ENCODE measurements at places on chromosomes 3 and 15. TPM values are rescaled to one million over a fixed set of nuclear protein-coding genes. Genes with fewer than 3 reads are reported as not detected.

GRCh38 chr3:10397879-10398278 is 77.0 kb upstream of the SEC13 start:
- DNase-seq: no peak

- DNase-seq: no peak
Measured at GRCh38 chr3:152202976-152203626, 65.6 kb upstream of the MBNL1 start.

GRCh38 chr15:74878273-74878672 is 5.1 kb upstream of the SCAMP2 start:
- no peak for DNase-seq

- DNase-seq: no peak
Measured at GRCh38 chr15:41594801-41595746, 36.1 kb downstream of the TYRO3 start.

DNA sequence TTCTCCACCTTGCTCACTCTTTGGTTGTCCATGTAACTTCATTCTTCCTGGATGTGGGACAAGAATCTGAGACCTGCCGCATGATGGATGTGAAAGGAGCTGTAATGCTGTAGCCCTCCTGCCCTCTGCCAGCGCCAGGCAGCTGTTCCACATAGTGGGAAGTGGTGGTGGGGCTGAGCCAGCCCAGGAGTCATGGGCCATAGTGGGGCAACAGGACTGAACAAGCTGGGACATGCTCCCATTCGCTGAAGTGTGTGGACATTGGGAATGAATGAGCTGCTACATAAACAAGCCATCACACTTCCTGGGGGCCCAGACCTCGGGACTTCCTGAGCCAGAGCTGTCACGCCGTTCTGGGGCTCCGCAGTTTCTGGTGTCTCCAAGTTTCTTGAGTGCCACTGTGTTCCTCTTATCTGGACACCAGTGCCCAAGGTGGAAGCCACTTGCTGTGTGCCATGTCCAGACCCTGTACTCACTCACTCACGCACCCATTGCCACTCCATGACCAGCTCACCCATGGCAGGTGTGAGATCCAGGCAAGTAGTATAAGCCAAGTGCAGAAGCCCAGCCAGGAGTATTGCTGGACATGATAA is 624.3 kb upstream of the EPHA6 start:
- no peak for DNase-seq

- no peak for DNase-seq
Measured at GRCh38 chr15:94135486-94136147, 95.7 kb upstream of the MCTP2 start.

DNA sequence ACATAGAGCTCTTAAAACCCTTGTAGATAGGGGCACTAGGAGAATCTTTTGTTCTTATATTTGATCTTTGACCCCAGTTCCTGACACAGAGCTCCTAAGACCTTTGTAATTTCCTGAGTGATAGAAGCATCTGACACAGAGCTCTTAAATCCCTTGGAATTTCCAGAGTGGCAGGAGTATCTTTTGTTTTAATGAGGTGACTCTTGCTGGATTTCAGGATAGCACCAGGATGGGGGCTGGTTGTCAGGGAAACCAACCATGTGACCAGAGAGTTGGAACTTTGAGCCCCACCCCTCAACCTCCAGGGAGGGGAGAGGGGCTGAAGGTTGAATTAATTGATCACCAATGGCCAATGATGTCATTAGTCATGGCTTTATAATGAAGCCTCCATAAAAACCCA is 47.6 kb upstream of the ST8SIA2 start:
- DNase-seq: no peak

DNA sequence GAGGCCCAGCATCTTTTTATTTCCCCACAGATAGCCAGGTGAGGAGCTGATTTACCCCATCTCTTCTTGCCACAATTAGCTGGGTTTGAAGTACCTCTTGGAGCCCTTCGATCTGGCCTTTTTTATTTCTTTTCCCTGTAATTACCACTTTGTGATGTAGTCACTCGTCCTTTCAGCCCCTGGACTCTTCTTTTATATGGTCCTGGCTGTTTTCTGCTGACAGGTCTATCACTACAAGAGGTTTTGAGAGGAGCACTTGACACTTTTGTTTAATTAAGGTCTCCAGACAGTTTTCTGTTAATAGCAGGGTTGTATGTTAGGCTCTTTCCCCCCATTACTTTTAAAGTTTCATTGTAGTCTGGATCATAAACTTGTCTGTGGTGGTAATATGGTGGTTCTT is 11.8 kb downstream of the ATXN7 start:
- no peak for DNase-seq

GRCh38 chr3:46130631-46131310 is 77.3 kb downstream of the CCR1 start:
- no peak for DNase-seq

- DNase-seq: peak; percentile 27
Measured at GRCh38 chr3:45607790-45608189, 13.2 kb downstream of the LIMD1 start.

GRCh38 chr3:16064642-16065414 is 109.7 kb upstream of the GALNT15 start:
- DNase-seq: peak; percentile 83

DNA sequence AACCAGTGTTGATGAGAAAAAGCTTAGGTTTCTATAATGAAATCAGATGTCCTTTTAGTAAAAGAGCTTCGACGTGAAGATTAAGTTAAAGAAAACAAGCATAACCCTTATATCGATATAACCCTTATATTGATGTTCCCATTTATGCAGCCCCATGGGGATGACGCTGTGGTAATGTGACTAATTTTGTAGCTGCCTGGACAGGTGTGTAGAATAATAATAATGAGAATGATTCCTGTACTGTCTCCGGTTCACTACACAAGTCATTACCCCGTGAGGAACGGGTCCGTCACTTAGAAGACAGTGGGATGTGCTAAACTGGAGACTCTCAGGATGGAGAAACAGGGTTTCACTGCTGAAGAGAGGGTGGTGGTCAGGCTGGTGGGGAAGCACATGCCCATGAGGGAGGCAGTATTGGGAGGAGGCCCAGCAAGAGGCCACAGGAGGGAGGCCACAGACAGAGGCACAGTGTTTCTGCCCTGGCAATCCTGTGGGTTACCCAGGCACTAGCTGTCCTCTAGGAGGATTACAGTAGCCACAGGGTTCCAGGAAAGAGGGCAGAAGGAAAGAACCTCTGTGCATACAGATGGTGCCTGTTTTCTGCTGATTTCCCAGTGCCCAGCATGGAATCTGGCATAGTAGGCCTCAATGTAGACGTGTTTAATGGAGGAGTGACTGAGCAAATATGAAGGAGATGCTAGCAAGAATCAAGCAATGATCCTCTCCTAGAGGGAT is 191.1 kb upstream of the TSC22D2 start:
- no peak for DNase-seq

- DNase-seq: peak; percentile 89
Measured at GRCh38 chr3:45123581-45124269, 22.5 kb downstream of the CDCP1 start.

DNA sequence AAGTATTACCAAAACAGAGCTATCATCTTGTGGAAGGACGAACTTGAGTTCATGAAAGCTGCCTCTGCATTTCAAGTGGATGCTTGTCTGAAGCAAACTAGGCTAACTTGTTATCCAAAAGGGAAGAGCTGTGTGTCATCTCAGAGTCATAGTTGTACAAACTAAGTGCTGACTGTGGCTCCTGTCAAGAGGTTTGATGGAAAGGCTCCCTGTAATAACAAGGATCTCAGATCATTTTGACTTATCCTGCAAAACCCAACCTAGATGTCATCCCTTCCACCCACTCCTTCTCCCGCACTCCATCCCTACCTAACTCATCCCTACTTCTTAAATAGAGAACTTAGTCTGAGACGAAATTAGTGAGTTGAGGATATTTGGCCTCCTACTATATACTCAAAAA is 110.8 kb downstream of the NR2E3 start:
- no peak for DNase-seq

DNA sequence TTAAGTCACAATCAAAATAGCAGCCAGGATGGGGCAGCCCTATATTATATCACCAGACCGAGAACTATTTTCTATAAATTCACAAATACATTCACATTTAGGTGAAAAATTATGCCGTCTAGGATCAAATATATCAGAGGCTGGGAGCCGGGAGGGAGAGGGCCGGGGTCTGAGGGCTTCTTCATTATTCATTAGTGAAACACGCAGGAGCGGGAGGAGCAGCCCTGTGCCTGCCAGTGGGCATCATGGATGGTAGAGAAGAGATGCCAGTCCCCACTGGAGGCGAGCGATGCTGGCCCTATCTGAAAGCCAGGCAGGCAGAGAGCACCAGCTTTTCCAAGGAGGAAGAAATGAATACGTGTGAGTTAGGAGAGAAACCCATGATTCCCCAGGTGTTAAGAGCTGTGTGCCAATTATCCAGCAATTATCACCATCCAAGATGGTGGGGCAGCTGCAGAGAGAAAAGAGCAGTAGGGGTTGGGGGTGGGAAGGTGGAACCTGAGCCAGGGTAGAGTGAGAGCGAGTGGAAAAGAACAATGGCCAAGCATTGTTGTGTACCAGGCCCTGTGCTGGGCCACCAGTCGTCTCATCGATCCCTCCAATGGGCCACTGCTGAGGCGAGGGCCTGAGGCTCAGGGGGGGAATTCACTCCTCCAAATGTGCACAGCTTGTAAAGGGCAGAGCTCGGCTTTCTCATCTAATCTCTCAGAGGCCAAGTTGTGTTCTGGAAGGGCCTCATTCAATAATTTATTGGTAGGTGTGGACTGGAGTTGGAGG is 261.3 kb upstream of the TLE3 start:
- DNase-seq: no peak

The ARL14 gene
- not detected for total RNA-seq

The LDHAL6B gene
- total RNA-seq: not detected

The GRM7 gene
- total RNA-seq: not detected

The GP9 gene
- total RNA-seq: not detected

The TNIK gene
- total RNA-seq: 15.8 TPM

The SEMA5B gene
- not detected for total RNA-seq

The LYZL4 gene
- not detected for total RNA-seq

The PLD1 gene
- total RNA-seq: 5.3 TPM

The MTMR10 gene
- 38.8 TPM for total RNA-seq

The SLC9C1 gene
- not detected for total RNA-seq

The TTC21A gene
- 2.1 TPM for total RNA-seq

The RASL12 gene
- total RNA-seq: not detected

All from HFFc6 (cell line).